NCI-H2081 (cell line): ENCODE measurements at places on chromosomes 7 and 10.

- no peak for DNase-seq
Measured at GRCh38 chr10:72483471-72483870, 128.8 kb upstream of the DNAJB12 start.

DNA sequence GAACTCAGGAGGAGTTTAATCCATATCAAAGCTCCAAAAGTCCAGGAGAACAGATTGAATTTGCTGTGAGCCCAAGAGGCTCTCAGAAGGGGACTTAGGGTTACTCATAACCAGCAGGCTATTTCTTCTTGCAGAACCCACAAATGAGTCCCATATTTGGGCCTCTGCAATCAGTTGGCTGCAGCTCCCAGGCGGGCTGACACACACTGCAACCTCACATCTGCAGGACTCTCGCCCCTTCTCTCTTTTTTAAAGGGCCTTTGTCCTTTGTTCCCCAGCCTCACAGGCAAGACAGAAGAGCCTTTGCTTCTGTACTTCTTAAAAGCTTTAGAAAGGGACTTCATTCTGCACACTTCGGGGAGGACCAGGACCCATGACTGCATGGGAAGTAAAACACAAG, 26.7 kb downstream of the CREB3L2 start:
- no peak for DNase-seq

- no peak for DNase-seq
Measured at GRCh38 chr10:83943920-83944319, 195.4 kb upstream of the GHITM start.

- DNase-seq, result no peak
Measured at GRCh38 chr7:74180866-74181265, 6.7 kb downstream of the EIF4H start.

DNA sequence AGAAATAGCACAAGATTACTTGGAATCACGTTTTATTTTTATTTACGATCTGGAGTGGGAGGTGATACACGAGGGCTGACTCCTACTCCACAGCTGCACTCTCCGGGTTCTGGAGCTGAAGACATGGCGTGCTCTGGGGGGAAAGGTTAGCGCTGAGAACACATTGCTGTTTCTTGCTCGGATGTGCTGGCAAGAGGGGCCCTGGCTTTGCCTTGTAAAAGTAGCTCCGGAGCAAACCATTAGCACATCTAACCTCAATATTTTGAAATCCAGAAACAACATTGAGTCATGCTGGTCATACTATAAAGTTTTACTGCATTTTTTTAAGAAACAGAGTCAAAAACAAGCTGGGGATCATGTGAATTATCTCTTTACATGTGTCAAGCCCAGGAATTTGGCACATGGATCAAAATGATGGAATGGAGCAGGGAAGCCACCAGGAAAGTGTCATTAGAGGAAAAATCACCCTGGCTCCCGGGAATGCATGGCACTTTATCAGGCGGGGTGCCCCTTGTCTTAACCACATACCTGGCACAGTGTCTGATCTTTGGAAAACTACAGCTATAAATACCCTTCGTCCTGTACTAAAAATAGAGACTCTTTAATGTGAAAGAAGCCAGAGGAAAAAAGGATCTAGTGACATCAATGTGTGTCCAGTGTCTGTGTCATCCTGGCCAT, 31.6 kb upstream of the LYZL1 start:
- no peak for DNase-seq

- DNase-seq, result no peak
Measured at GRCh38 chr10:75801121-75801520, 369.7 kb downstream of the LRMDA start.

GRCh38 chr10:118310822-118311221, 31.3 kb downstream of the FAM204A start:
- DNase-seq, result no peak

DNA sequence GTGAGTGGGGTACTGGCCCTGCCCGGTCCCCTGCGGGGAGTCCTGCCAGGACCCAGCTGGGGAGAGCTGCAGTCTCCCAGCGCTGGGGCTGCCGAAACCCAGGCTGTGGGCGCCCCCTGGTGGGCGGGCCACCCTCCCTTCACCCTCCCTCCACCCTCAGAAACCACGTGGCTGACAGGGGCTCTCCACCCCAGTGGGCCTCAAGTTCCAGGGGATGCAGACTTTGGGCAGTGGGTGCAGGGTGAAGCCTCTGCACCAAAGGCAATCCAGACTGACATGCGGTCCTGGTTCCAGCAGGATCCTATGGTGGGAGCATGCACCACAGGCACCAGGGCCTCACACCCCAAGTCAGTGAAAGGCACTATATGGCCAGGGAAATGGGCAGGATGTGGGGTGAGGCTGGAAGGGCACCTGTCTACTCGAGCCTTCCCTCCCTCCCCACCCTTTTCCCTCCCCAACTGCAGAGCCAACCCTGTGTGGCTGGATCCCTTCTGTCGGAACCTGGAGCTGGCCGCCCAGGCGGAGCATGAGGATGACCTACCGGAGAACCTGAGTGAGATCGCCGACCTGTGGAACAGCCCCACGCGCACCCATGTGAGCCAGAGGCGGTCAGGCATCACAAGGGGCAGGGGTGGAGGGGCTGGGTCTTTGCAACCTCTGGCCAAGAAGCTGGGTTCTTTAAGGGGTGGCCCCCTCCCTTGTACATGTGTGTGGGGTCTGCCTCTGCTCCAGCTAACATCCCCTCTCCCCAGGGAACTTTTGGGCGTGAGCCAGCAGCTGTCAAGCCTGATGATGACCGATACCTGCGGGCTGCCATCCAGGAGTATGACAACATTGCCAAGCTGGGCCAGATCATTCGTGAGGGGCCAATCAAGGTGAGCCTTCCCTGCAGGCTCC, 38.8 kb downstream of the PSAP start:
- peak; percentile 44 for DNase-seq

DNA sequence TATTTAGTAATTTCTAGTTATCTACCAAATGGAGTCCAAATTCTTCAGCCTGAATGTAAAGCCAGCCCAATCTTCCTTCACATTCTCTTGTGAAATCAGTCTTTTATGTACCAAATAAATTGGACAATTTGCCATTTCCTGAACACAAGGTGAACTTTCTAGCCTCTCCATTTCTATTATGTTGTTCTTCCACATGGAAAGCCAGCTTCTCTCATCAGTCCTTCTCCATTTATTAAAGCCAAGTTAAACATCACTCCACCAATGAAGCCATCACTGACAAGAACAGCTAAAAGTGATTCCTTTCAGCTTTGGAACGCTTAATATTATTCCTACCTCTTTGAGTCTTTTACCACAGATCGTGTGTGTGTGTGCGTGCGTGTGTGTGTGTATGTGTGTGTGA, 88.4 kb downstream of the VPS41 start:
- no peak for DNase-seq

DNA sequence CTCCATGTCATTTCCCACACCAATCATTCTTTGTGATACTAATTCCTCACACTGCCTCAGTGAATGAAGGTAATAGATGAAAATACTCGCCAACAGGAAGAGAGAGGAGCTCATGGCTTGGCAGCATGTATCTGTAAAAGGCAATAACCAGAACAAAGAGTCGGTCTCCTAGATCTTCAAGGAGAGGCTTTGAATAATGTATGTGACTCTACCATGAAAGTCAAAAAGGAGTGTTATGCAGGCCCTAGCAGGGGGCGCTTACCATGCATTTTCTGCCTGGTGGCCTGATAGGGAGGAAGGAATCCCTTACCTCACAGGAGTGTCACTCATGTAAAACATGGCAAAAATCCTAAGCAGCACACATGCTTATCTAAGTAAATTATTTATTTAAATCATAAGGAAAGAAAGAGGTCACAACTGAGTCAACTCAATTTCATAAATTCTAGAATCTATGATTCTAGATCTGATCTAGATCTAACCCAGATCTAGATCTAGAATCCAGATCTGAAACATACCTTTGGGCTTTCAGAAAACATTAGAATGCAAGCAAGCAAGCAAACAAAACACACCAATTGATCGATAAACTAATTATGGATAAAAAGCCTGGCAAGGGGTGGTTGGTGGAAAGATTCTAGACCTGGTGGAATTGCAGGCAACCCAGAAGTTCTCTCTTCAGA, 226.3 kb upstream of the KLF6 start:
- DNase-seq, result no peak

- DNase-seq, result no peak
Measured at GRCh38 chr10:100413173-100413572, 49.6 kb upstream of the WNT8B start.

DNA sequence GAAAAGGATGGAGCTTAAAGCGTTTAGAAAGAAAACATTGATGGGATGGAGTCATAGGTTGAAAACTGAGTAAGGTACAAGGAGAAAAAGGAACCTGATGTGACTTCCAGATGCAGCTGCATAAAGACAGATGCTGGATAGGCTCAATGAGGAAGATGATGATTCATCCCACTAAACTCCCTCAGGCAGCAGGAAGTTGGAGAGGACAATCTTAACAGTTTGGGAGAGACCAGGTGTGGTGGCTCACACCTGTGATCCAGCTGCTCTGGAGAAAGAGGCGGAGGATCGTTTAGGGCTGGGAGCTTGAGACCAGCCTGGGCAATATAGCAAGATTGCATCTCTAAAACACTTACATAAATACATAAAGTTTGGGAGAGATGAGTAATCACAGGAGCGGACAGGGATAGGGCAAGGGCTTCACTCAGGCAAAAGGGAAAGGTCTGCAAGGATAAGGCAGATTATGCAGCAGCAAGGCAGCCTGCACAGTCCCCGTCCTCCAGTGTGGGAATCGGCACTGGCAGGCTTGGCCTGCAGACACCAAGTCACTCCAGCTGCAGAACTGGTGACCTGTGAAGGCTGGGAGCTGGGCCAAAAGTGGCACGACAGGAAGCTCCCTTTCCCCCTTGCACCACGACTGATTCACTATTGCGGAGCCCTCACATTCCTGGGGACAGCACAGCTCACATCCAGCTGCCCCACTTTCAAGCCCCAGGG, 438.5 kb downstream of the GRID1 start:
- DNase-seq, result no peak

- DNase-seq, result no peak
Measured at GRCh38 chr10:75418293-75418692, 13.1 kb upstream of the LRMDA start.

GRCh38 chr10:132932461-132933307, 9.7 kb downstream of the CFAP46 start:
- DNase-seq, result no peak

DNA sequence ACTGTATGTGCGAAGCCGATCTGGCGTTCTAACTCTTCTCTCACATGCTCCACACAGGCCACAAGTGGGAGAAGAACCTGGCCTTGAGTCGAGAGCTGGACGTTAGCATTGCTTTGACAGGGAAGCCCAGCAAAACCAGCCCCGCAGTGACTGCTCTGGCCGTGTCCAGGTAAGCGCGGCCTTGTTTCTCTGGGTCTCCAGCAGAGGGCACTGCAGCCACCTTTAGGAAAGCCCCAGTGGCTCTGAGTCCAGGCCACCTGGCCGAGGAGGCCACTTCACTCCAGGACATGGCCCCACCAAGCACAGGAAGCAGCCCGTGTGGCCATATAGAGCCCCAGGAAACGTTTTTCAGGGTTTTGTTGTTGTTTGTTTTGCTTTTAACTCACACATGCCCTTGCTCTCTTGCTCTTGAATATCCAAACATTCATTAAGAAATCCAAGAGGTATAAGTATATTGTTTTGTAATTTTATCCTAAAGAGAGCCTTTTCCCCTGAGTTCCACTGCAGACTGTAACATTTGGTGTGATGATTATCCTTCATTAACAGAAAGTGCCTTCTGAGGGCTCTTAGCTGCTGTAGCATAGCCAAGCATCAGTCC, 41.8 kb upstream of the LRRC18 start:
- DNase-seq, result no peak

DNA sequence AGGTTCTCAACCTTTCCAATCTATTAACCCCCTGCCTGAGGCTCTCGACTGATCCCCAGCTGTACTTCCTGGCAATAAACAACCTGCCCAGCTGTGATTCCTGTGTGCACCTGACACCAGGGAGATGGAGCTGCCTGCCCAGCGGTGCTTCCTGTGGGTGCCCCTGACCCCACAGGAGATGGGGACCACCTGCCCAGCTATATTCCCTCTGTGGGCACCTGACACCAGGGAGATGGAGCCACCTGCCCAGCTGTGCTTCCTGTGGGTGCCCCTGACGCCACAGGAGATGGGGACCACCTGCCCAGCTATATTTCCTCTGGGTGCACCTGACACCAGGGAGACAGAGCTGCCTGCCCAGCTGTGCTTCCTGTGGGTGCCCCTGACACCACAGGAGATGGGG, 184.0 kb downstream of the DIP2C start:
- no peak for DNase-seq

GRCh38 chr7:28354601-28355402, 57.5 kb upstream of the CREB5 start:
- DNase-seq, result no peak

DNA sequence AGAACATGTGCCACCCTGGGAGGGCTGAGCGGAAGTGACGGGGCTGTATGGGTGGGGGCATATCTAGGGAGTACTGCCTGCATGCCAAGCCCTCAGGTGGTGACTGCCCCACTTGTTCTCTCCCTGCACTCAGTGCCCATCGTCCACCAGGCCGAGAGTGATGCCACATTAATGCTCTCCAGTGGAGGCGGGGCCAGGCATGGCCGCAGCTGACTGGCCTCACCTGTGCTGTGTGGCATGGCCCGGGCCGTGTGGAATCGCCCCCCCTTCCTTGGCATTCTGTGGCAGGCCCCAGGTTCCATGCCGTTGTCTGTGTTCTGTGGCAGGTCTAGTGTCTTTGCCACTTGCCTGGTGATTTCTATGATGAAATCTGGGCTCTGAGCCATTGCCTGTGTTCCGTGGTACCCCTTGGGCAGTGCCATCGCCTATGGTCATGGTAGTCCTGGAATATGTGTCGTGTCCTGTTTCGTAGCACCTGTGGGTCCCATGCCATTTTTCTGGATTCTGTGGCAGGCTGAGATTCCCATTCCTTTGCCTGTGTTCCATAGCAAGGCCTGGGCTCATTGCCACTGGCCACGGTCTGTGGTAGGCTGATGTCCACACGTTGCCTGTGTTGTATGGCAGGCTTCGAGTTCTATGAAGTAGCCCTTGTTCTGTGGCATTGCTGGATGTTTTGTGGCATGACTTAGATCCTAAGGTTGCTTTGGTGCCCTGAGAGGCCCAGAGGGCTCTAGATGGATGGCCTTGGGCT, 8.9 kb downstream of the FLNC start:
- DNase-seq, result no peak

GRCh38 chr10:70616761-70617160, 14.2 kb upstream of the PRF1 start:
- no peak for DNase-seq
